ENCODE measurements at places on chromosomes 2 and 18. TPM values are rescaled to one million over a fixed set of nuclear protein-coding genes. Genes with fewer than 3 reads are reported as not detected.

EPB41L3 gene
- total RNA-seq: 40.1 TPM

ABHD1 gene
- 0.10 TPM for total RNA-seq

LINC00305 gene
- not detected for total RNA-seq

ID2 gene
- total RNA-seq: 122 TPM

RFX8 gene
- 1.2 TPM for total RNA-seq

RIT2 gene
- total RNA-seq: not detected

MAP2 gene
- total RNA-seq: 14.4 TPM

GNLY gene
- total RNA-seq: not detected

MC2R gene
- total RNA-seq: not detected

SMYD5 gene
- total RNA-seq: 15.3 TPM

SERPINB2 gene
- 153 TPM for total RNA-seq

NR4A2 gene
- total RNA-seq: 5.9 TPM

KLHL14 gene
- 0.30 TPM for total RNA-seq

DTNA gene
- total RNA-seq: 14.1 TPM

CABYR gene
- 2.9 TPM for total RNA-seq

KATNAL2 gene
- 6.3 TPM for total RNA-seq

UGT1A3 gene
- not detected for total RNA-seq

LBH gene
- 54.4 TPM for total RNA-seq

RMC1 gene
- 14.0 TPM for total RNA-seq

TSHZ1 gene
- total RNA-seq: 8.7 TPM

CFAP221 gene
- 0.20 TPM for total RNA-seq

RRM2 gene
- 17.3 TPM for total RNA-seq

SERPINB12 gene
- 64.6 TPM for total RNA-seq

ELOA2 gene
- not detected for total RNA-seq

CLIP4 gene
- total RNA-seq: 51.1 TPM

GAL3ST2 gene
- total RNA-seq: 0.30 TPM

DSEL gene
- 21.0 TPM for total RNA-seq

REG3G gene
- total RNA-seq: not detected

CNTNAP5 gene
- total RNA-seq: 0.10 TPM

FOXD4L1 gene
- not detected for total RNA-seq

TRIM54 gene
- total RNA-seq: 6.0 TPM

ALLC gene
- total RNA-seq: not detected

Measured in skin of body (tissue), 3 donors.